Keratinocyte (primary cell): ENCODE measurements at places on chromosomes 6 and 20. TPM values are rescaled to one million over a fixed set of nuclear protein-coding genes. Genes with fewer than 3 reads are reported as not detected.

GRCh38 chr6:158589366-158589765 lies 29.5 kb downstream of the TMEM181 start:
- H3K36me3 ChIP-seq: peaks cover 53% of the 10 kb centered on the region
- no peak overlapping the region for H3K27ac ChIP-seq
- H3K4me1 ChIP-seq: no peaks in the 10 kb centered on the region
- no peak overlapping the region for H3K4me3 ChIP-seq
- DNase-seq: no peak

GRCh38 chr20:23021541-23021940 lies 13.6 kb upstream of the SSTR4 start:
- H3K27ac ChIP-seq: no peak overlapping the region
- no peaks in the 10 kb centered on the region for H3K4me1 ChIP-seq
- no peak for DNase-seq
- H3K27me3 ChIP-seq: no peaks in the 10 kb centered on the region
- H3K4me3 ChIP-seq: no peak overlapping the region
- H3K36me3 ChIP-seq: no peaks in the 10 kb centered on the region

UCKL1 gene
- polyA plus RNA-seq: 24.1 to 42.2 TPM (median 28.7 TPM) in 3 replicates

DNA sequence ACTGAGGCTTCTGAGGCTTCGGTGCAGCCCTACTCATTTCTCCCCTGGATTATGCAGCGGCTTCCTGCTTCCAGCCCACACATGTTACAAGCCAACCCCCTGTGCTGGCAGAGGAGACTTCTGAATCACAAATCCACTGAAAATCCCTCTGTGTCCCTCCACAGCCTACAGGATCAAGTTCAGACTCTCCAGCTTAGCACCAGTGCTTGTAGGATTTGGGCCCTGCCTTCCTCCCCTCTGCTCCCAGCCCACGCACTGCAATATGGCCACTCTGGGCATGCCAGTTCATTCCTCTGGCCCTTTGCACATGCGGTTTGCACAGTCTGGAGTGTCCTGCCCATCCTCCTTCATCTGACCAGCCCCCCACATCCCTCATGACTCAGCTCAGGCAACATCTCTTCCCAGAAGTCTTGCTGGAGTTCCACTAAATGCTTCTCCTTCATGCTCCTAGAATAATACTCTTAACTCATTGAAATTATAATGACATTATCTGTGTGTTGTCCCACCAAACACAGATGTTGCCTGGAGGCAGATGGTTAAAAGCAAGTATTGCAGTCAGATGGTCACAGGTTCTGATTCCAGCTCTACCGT lies 15.9 kb upstream of the MDGA1 start:
- H3K4me1 ChIP-seq: peaks cover 4% of the 10 kb centered on the region
- no peak for DNase-seq
- no peak overlapping the region for H3K4me3 ChIP-seq
- H3K27me3 ChIP-seq: no peaks in the 10 kb centered on the region

RALGAPA2 gene
- 2.6 to 3.2 TPM (median 3.0 TPM) in 3 replicates for polyA plus RNA-seq

GRCh38 chr20:62927128-62927705 lies 912 bp upstream of the DIDO1 start:
- H3K4me1 ChIP-seq: peaks cover 40% of the 10 kb centered on the region
- no peaks in the 10 kb centered on the region for H3K36me3 ChIP-seq
- DNase-seq: no peak
- peak overlapping the region; percentile 97 for H3K27ac ChIP-seq
- H3K27me3 ChIP-seq: no peaks in the 10 kb centered on the region

GRCh38 chr6:28635547-28636158 lies 110.0 kb downstream of the GPX5 start:
- no peak overlapping the region for H3K27ac ChIP-seq
- no peak for DNase-seq
- no peaks in the 10 kb centered on the region for H3K36me3 ChIP-seq
- peaks cover 12% of the 10 kb centered on the region for H3K4me1 ChIP-seq
- H3K4me3 ChIP-seq: peak overlapping the region; percentile 24

BFSP1 gene
- 1.8 to 2.2 TPM (median 2.2 TPM) in 3 replicates for polyA plus RNA-seq

DNA sequence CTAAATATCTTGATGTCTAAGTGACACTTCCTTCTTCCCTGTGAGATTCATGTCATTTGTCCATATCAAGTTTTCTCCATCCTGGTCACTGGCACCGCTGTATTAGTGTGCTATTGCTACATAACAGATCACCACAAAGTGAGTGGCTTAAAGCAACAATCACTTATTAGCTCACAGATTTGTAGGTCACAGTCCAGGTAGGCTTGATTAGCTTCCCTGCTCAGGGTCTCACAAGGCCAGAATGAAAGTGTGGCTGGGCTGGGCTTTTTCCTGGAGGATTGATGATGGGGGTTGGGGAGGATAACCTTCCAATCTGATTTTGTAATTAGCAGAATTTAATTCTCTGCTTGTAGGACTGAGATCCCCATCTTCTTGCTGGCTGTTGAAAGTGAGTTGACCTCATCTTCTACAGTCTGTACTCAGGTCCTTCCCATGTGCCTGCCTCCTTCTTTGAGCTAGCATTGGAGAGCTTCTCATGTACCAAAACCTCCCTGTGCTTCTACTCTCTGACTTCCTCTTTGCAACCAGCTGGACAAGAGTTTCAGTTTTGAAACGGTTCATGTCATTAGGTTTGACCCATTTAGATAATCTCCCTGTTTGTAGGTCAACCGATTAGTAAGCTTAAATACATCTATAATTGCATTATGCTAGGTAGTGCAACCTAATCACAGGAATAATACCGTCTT lies 152.4 kb upstream of the MAN1A1 start:
- no peak overlapping the region for H3K4me3 ChIP-seq
- no peaks in the 10 kb centered on the region for H3K36me3 ChIP-seq
- H3K27me3 ChIP-seq: no peaks in the 10 kb centered on the region
- peaks cover 8% of the 10 kb centered on the region for H3K4me1 ChIP-seq

GRCh38 chr6:149271348-149272340 lies 45.9 kb upstream of the TAB2 start:
- H3K27ac ChIP-seq: no peak overlapping the region
- H3K4me1 ChIP-seq: no peaks in the 10 kb centered on the region
- H3K4me3 ChIP-seq: no peak overlapping the region

DNA sequence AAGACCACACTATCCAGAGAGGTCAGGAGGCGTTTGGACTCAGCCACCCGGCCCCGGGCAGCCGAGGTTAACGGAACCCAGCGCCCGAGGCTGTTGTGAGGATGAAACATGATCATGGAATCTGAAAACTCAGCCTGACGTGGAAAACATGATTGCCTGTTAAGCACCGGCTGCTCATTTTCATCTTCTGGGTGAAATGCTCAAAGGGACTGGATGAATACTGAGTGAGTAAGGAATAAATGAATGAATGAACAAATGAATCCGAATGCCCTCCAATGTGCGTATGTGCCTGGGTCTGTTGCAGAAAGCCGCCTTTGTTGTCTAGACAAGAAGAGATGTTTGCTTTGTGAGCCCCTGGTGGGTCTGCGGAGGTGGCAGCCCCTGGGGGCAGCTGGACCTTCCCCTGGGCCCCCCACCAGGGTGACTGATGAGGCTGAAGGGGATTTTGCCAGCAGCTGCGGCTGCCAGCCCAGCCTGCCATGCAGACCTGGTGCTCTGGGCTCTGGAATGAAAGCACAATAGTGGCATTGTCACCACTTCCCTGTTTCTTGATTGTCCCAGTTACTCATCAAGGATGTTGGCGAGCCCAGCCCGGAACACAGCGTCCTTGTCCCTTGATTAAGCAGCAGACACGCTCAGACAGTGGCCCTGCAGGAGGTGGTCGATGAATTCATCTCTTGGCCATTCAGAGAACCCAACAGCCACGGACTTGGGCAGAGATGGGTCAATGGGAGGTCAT lies 211.1 kb downstream of the ANKRD60 start:
- DNase-seq: peak; percentile 64
- H3K4me1 ChIP-seq: peaks cover 34% of the 10 kb centered on the region
- peaks cover 8% of the 10 kb centered on the region for H3K27me3 ChIP-seq
- no peak overlapping the region for H3K4me3 ChIP-seq

GRCh38 chr6:105507811-105508210 lies 104.9 kb upstream of the PREP start:
- H3K4me1 ChIP-seq: no peaks in the 10 kb centered on the region
- no peaks in the 10 kb centered on the region for H3K27me3 ChIP-seq
- no peak overlapping the region for H3K27ac ChIP-seq
- DNase-seq: no peak
- no peak overlapping the region for H3K4me3 ChIP-seq

DNA sequence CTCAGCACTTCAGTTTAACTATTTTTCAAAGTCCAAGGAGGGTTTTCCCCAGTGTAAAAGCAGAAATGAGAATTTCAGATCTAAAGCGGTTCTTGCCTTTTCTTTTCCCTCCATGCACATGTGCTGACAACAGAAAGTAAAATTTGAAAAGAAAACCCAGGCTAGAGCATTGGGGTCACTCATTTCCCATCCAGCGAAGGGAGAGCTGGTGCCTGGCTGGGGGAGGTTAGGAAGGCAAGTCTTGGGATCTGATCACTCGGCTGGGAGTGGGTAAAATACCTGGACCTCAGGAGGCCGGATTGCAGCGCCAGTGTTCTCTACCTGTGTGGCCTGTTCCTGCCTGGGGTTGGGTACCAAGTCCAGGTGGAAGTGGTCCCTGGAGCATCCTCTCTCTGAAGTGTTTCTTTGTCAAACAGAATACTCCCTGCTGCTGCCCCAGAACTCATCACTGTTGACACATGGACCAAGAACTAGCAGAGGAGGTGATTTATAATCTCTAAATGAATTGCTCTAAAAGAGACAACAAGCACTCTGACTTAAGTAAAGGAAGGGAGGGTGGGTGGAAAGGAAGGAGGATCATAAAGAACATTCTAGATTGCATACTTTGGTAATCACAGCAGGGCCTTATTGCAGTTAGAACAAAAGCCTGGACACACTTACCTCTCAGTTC lies 136.0 kb downstream of the MTHFD1L start:
- H3K4me1 ChIP-seq: peaks cover 15% of the 10 kb centered on the region
- no peaks in the 10 kb centered on the region for H3K36me3 ChIP-seq
- DNase-seq: no peak
- no peak overlapping the region for H3K4me3 ChIP-seq
- no peaks in the 10 kb centered on the region for H3K27me3 ChIP-seq

GRCh38 chr20:47392015-47392720 lies 35.7 kb upstream of the ZMYND8 start:
- H3K36me3 ChIP-seq: no peaks in the 10 kb centered on the region
- H3K4me1 ChIP-seq: peaks cover 23% of the 10 kb centered on the region
- H3K27ac ChIP-seq: peak overlapping the region; percentile 100
- DNase-seq: peak; percentile 93

ABCF1 gene
- polyA plus RNA-seq: 22.6 to 67.1 TPM (median 30.0 TPM) in 3 replicates

- no peak for DNase-seq
- peaks cover 13% of the 10 kb centered on the region for H3K4me1 ChIP-seq
- H3K27ac ChIP-seq: no peak overlapping the region
- no peaks in the 10 kb centered on the region for H3K27me3 ChIP-seq
- H3K36me3 ChIP-seq: no peaks in the 10 kb centered on the region
Measured at GRCh38 chr6:161395716-161396231, 121.9 kb upstream of the AGPAT4 start.

GRCh38 chr6:18439581-18439980 lies 52.4 kb downstream of the RNF144B start:
- peaks cover 6% of the 10 kb centered on the region for H3K4me1 ChIP-seq
- peaks cover 3% of the 10 kb centered on the region for H3K36me3 ChIP-seq
- H3K27me3 ChIP-seq: no peaks in the 10 kb centered on the region
- H3K4me3 ChIP-seq: no peak overlapping the region

LPA gene
- 0.03 TPM in 1 of 3 replicates, not detected in the others for polyA plus RNA-seq

MYLK4 gene
- polyA plus RNA-seq: 0.22 to 0.31 TPM (median 0.31 TPM) in 3 replicates

DNA sequence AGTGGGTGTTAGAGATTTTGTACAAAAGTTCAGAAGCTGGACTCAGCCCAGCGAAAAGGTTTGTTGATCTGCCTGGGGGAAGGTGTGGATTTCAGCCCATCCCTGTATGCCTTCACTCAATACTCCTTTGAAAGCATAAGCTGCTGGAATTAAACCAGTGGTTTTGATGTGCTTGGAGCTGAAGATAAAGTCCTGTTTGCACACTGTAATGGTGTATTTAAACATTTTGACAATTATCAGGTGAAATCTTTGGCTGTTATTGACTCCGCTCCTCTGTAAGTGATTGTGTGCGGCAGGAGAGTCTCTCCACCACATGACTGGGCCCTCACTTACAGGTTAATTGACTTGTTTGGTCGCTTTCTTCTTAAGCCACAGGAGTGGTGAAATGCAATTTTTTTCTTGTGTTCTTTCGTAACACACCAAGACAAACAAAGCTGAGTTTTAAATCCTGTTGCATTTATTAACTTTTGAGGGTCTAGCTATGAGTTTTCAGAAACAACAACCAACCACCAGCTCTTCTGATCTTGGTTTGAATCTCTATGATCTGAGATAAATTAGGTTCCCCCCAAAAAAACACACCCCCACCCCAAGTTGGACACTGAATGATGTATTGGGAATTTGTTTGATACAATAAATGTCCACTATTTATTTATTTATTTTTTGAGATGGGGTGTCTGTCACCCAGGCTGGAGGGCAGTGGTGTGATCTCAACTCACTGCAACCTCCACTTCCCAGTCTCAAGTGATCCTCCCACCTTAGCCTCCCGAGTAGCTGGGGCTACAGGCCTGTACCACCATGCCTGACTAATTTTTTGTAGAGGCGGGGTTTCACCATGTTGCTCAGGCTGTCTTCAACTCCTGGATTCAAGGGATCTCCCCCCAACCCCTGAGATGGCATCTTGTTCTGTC lies 46.3 kb upstream of the NCOA3 start:
- peak overlapping the region; percentile 27 for H3K27ac ChIP-seq
- no peaks in the 10 kb centered on the region for H3K36me3 ChIP-seq
- DNase-seq: no peak
- no peak overlapping the region for H3K4me3 ChIP-seq
- no peaks in the 10 kb centered on the region for H3K27me3 ChIP-seq
- peaks cover 59% of the 10 kb centered on the region for H3K4me1 ChIP-seq

RFX6 gene
- not detected in 3 replicates for polyA plus RNA-seq

KCNQ2 gene
- polyA plus RNA-seq: 0.12 TPM in 1 of 3 replicates, not detected in the others

GRCh38 chr6:14095437-14095836 lies 22.1 kb upstream of the CD83 start:
- H3K36me3 ChIP-seq: no peaks in the 10 kb centered on the region
- H3K4me3 ChIP-seq: no peak overlapping the region
- peaks cover 9% of the 10 kb centered on the region for H3K4me1 ChIP-seq
